ENCODE measurements at places on chromosomes 6 and 20.

GRCh38 chr6:69801225-69801624 lies 4.4 kb upstream of the LMBRD1 start:
- DNase-seq = no peak

DNA sequence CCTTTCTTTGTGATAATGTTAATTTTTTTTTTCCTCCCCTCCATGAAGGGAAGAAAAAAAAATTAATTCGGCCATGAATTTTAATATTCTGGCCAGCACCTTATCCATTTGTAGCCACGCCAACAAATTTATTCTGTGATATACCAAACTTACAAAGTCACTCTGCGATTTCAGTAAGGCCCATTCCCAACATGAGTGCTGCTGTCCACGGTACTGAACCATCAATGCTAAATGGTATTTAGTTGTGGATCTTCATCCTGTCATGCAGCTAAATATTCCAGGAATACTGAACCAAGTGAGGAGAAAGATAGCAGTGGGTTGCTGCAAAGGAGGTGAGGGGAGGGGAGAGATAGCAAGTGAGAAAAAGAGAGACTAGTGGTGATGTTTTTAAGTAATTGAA lies 19.5 kb upstream of the RSPH4A start:
- DNase-seq = no peak

DNA sequence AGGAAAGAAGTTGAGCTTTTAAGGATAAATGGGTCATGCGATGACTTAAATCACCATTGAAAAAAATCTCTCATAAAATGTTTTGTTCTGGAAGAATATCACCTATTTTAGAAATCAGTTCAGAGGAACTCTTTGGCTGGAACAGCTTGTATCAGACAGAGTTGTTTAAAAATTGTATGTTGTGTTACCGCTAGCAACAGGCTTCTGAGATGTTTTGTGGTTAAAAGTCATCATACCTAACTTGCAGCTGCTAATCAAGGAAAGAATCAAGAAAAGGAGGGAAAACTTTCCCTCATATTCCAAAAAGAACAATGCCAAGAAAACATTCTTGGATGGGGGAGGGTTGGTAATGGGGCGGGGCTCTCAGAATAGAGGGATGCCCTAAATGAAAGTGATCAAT lies 220.7 kb upstream of the CITED2 start:
- no peak for DNase-seq

GRCh38 chr6:168369786-168370185 lies 50.2 kb upstream of the DACT2 start:
- DNase-seq = no peak

DNA sequence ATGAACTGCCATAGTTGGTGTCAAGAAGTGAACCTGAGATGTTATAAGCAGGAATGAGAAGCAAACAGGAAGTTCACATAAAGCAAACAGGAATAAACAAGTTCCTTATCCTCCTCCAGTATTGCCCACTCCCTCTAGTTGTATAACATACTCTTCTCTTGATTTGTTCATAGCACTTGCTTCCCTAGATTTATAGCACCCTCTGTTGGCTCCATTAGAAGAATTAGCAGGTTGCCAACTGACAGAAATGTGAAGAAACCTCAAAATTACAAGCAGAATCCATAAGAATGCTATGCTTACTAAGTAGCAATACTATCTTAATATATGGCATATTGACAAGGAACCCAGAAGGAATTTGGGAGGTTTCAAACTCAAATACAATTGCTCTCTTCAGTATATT lies 195.4 kb downstream of the TBX18 start:
- DNase-seq = no peak

GRCh38 chr6:163308629-163309440 lies 105.7 kb upstream of the QKI start:
- no peak for DNase-seq

- DNase-seq = no peak
Measured at GRCh38 chr6:101086473-101086872, 205.3 kb upstream of the ASCC3 start.

GRCh38 chr6:76631622-76632021 lies 559.2 kb upstream of the IMPG1 start:
- no peak for DNase-seq

GRCh38 chr6:14880052-14880451 lies 365.8 kb upstream of the JARID2 start:
- DNase-seq = no peak

- DNase-seq = no peak
Measured at GRCh38 chr6:33440649-33441309, 13.6 kb upstream of the ZBTB9 start.

- DNase-seq = no peak
Measured at GRCh38 chr6:170227521-170227983, 63.3 kb downstream of the DLL1 start.

DNA sequence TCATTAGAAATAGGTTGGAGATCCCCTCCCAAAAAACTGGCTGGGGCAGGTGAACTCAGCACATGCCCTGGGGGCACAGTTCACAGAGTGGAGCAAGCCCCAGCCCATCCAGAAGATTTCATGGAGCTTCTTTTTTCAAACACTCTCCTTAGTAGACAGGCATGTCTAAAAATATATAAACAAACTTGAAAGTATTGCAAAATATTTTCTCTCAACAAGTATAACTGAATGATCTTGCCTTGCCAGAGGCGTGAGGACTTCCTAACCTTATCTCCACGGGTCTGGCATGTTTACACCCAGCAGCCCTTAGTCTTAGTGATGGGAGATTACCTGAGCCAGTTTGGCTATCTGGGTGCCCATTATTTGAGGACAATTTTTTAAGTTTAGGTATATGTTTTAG lies 107.1 kb downstream of the QRSL1 start:
- no peak for DNase-seq

- no peak for DNase-seq
Measured at GRCh38 chr6:144660561-144661115, 375.5 kb downstream of the UTRN start.

DNA sequence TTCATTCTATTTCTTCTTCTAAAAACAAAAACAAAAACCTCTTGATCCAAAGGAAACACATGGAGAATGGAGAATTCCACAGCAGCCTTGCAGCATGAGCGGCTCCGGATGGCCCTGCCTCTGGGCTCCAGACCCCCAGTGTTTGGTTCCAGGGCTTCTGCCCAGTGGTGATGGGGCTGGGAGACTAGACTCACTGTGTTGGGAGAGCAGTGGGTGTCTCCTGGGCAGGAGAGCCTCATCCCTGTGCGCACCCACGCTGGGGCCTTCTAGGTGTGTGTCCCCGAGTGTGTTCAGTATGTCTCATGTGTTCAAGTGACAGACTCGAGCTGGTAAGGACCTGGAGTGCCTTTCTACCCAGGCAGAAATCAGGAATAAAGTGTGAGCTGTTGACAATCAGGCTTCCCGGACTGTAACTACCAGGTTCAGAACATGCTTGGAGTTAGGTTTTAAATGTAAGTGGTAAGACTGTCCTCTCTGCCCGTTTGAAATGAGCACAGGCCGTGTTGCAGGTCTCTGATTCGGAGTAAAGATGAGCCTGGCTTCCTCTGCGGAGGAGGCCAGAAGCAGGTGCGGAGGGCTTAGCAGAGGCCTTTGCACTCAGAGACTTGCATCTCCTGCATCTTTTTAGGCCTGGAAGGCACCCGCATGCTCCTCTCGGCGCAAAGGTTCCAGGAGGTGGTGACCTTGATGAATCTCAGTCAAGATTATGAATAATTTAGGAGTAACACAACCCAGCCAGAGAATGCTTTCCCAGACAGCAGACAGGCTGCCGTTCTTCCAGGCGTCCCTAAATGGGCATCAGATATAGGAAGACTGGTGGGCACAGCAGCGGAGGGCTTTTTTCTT lies 253.6 kb downstream of the CDH26 start:
- no peak for DNase-seq

Data from bone marrow (tissue), 2 donors.